Stimulated activated CD8-positive, alpha-beta memory T cell treated with anti-CD3 and anti-CD28 coated beads, Interleukin-15, amount 100 ng/mL, for 4 hours (primary cell): ENCODE measurements at places on chromosomes 16 and 17.

GRCh38 chr16:11632455-11632939 lies 35.8 kb upstream of the SNN start:
- DNase-seq, result no peak

DNA sequence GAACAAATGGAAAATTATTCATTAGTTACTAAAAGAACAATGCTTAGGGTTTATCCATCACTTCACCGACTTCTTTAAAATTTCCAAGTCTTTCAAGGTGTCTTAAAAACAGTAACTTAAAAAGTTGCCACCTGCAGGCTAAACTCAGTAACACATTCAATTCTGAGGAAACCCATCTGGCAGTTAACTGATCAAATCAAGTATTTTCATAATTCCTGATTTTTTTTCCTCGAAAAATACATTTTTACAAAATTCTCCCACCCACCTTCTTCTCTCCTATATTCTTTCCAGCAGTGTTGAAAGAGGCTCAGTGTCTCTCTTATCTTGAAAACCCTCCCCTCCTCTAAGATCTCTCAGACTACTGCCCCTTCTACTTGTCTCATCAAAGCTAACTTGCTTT lies 29.9 kb downstream of the PARN start:
- no peak for DNase-seq

- no peak for DNase-seq
Observed at GRCh38 chr16:63447121-63447520, 1410.9 kb upstream of the CDH8 start.

GRCh38 chr16:3149193-3149530 lies 14.3 kb downstream of the ZNF213 start:
- DNase-seq, result no peak

- no peak for DNase-seq
Observed at GRCh38 chr17:9256751-9257629, 235.7 kb downstream of the NTN1 start.

DNA sequence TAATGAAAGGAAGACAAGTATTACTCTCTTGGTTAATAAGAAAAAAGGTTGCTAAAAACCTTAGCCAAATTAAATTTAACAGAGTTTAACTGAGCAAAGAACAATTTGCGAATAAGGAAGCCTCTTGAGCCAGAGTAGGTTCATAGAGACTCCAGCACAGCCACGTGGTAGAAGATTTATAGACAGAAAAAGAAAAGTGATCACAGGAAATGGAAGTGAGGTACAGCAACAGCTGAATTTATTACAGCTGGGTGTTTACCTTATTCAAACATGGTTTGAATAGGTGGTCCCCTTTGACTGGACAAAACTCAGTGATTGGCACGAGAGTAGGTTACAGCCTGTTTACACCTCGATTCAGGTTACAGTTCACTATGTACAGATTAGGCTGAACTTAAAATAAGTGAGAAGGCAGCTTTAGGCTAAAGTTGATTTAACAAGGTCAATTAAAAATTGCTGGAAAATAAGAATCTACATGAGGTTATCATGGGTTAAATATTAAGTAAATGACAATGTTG lies 3.3 kb upstream of the CCL15 start:
- no peak for DNase-seq

GRCh38 chr16:89720813-89721545 lies at the start of the genes VPS9D1 and ZNF276:
Gene VPS9D1 (minus strand): TSS chr16:89720898. CDS start chr16:89720861, 37 bp downstream.
Gene ZNF276 (plus strand): TSS chr16:89721537. CDS start chr16:89721641, 104 bp downstream.
- peak; percentile 81 for DNase-seq

DNA sequence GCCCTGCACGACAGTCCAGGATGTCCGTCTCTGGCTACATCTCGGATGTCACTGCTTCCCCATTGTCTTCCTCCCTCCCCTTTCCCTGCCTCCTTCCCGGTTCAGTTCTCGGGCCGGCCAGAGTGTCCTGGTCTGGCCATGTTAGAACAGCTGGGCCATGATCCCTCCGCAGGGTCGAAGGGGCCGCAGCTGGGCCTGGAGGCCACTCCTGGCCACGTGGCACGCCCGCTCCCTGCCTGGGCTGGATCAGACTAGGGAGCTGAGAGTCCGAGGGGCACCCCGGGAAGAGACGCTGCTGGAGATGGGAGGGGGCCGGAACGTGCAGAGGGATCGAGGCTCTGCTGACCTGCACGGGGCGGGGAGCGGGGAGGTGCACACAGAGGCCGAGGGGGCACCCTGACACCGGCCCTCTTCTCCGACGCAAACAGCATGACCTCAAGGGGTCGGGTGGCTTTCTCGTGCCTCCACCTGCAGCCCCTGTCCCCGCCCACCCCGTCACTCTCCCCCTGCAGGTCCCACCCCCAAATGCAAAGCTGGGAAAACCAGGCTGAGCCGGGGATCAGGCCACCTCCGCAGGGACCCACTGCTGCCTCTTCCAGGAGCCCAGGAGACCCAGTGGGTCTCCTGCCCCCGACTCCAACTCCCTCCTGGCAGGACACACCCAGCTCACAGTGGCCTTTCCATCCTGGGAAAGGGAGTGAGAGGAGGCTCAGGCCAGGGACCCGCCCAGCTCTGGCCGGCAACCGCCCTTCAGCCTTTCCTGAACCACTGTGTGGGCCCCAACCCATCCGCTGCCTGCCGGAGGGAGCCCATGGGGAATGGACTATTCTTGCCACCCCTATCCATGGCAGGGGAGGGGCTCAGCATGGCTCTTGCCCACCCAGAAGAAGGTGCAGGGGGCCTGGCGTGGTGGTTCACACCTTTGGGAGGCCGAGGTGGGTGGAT lies 38.5 kb downstream of the CTU2 start:
- no peak for DNase-seq

- no peak for DNase-seq
Observed at GRCh38 chr16:73205153-73205886, 157.4 kb upstream of the ZFHX3 start.

- DNase-seq, result no peak
Observed at GRCh38 chr16:88783391-88784073, 1.5 kb downstream of the PIEZO1 start.

DNA sequence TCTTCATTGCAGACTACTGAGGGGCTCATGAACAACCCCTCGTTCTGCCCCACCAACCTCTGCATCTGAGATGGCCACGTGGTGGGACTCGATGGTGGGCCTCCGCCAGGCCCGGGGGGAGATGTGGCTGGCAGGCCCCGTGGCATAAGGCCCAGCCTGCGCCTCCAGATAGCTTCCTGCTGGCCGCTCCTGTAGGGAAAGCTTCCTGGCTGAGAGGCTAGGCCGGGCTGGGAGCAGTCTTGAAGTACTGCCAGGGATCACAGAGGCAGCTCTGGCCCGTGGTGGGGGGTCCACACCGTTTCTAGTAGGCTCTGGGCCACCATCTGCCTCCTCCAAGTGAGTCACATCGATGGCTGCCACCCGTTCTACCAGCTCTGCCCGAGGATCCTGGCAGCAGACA lies 7.6 kb downstream of the CAMKK1 start:
- no peak for DNase-seq

DNA sequence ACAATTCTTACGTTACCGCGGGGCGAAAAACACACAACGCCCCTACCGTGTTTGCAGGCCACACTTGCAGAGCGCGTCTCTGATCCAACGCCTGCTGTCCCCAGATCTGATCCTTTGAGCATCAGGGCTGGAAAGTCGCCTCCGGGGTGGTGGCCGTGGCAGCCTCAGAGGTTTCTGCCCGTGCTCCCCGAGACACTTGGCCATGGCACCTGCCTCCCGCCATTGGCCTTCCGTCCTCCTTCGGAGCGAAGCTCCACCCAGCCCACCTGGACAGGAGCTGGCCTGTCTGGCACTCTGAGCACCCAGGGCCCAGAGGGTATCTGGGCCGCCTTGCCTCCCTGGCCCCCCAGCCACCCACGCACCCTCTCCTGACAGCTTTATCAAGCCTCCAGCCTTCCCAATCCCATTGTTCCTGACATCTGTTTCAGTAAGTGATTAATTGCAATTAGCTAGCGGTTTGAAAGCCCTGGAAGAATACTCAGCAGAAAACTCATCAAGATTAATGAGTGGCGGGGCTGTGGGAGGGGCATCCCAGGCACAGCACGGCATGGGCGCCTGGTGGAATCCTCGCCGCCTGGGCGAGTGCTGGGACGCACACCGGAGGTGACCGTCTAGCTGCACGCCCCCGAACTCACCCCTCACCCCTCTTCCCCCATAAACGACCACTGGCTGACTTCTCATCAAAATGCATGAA lies 181.5 kb upstream of the GSE1 start:
- no peak for DNase-seq

DNA sequence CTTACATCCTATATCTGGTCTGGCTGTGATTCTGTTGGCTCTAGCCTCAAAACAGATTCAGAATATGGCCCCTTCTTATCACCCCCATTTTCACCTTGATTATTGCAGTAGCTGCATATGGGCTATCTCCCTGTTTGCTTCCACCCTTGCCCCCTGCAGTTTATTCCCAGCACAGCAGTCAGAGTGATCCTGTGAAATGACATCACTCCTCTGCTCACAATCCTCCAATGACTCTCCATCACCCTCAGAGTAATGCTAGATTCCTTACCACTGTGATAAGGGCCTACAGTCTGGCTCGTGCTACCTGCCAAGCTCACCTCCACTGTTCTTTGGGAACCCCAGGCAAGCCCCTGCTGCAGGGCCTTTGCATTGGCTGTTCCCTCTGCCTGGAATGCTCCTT lies 92.5 kb downstream of the ASIC2 start:
- DNase-seq, result no peak

DNA sequence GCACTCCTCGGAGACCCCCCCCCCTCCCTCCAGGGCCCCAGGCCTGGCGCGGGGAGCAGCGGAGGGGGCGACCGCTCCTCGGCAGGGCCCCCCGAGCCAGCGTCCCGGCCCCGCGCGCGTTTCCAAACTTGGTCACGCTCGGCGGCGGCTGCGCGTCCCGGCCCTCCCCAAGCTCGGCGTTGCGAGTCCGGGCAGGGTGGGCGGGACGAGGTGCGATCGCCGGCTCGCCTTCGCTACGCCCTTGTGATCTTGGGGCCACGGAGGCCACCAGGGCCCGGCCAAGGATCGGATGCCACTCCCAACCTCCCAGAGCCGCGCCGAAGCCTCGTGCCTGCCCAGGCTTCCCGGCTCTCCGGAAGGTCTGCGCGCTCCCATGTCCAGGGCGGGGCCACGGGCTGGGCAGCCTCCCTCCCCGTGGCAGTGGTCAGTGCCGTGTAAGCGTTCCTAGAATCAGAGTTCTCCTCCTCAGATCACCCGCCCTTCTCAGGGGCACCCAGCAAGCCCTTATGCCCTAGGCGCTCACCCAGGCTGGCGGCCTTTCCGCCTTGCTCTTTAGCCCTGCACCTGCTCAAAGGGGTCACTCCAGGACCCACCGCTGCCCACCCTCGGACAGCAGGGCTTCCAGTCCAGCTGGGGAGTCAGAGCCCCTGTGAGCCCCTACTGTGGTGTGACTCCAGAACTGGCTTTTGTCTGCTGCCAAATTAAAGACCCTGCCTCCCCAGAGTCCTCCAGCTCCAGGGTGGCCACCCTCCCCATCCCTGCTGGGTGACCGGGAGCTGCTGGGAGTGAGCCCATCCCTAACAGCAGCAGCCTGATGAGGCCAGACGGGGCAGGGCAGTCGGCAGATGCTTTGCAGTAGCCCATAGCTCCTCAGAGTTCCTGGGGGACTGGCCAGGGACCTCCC lies 12.2 kb upstream of the MRPS23 start:
- no peak for DNase-seq

- no peak for DNase-seq
Observed at GRCh38 chr17:63442549-63443035, 3.5 kb downstream of the CYB561 start.

DNA sequence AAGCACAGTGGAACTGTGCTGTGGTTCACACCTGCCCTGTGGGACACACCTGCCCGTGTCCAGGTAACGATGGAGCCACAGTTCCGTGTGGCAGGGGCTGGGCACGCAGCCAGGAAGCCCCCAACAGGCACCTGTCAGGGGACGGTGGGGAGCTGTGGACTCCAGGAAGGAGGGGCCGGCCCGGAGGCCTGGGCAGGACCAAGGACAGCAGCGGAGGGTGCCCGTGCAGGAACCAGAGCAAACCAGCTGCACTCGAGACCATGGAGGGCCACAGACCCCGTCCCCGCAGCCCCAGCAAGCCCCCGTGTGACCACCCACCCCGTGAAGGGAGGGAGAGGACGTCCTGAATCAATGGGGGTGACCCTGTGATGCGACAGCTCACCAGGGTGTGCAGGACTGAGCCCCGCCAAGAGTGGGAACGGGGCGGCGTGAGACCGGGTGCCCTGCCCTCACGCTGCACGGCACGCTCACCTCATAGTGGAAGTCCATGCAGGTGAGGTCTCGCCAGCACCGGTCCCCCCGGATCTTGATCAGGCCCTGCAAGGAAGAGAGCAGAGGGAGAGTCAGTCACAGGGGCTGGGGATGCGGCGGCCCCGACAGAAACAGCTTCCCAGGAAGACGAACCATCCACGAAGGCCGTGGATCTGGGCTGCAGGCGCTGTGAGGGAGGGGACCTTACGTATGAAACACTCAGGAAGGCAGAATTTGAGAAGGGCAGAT lies 78.1 kb downstream of the LMF1 start:
- DNase-seq, result no peak

DNA sequence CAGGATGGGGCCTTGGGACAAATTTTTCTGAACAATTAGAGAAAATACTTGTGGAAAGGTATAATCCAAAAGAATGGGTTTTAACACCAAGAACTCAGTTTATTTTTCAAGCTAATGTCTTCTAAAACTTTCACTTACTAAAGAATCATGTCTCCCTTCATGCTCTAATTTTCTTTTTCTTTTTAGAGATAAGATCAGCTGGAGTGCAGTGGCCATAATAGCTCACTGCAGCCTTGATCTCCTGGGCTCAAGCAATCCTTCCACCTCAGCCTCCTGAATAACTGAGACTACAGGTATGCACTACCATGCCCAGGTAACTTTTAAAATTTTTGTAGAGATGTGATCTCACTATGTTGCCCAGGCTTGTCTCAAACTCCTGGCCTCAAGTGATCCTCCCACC lies 5.5 kb downstream of the OR4D1 start:
- no peak for DNase-seq

GRCh38 chr17:76843703-76844484 lies 24.3 kb upstream of the MGAT5B start:
- DNase-seq, result no peak

- DNase-seq, result no peak
Observed at GRCh38 chr16:4695473-4696171, 2.3 kb downstream of the NUDT16L1 start.

- no peak for DNase-seq
Observed at GRCh38 chr16:25140459-25140858, 28.9 kb downstream of the LCMT1 start.

GRCh38 chr17:48754500-48755261 lies 26.1 kb upstream of the HOXB13 start:
- DNase-seq, result no peak

DNA sequence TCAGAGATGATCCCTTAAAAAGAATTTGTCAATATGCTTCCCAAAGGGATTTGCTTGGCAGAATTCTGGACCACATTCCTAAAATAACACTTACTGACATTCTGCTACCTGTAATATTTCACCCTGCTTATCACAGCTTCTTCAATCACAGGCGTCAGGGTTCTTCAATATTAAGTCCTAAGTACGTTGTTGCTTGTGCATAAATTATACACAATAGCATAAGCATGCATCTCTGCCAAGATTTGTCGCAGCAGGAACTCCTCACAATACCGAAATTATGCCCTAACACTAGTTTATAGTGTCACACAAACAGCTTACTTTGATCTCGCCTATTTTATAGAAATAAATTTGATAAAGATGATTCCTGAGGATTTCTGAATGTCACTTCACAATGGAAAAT lies 48.9 kb downstream of the UBE2G1 start:
- no peak for DNase-seq

GRCh38 chr16:31274831-31275816 lies 15.3 kb downstream of the ITGAM start:
- DNase-seq, result no peak

GRCh38 chr16:90023078-90023447 lies 3.8 kb upstream of the DBNDD1 start:
- no peak for DNase-seq

GRCh38 chr17:16878084-16878483 lies 93.8 kb downstream of the TNFRSF13B start:
- DNase-seq, result no peak

GRCh38 chr17:57875290-57876022 lies 25.6 kb upstream of the MRPS23 start:
- DNase-seq, result no peak
